ENCODE measurements at places on chromosomes 4 and X.
A peak's percentile ranks its signal among the peaks of the same experiment; 100 is the strongest.

DNA sequence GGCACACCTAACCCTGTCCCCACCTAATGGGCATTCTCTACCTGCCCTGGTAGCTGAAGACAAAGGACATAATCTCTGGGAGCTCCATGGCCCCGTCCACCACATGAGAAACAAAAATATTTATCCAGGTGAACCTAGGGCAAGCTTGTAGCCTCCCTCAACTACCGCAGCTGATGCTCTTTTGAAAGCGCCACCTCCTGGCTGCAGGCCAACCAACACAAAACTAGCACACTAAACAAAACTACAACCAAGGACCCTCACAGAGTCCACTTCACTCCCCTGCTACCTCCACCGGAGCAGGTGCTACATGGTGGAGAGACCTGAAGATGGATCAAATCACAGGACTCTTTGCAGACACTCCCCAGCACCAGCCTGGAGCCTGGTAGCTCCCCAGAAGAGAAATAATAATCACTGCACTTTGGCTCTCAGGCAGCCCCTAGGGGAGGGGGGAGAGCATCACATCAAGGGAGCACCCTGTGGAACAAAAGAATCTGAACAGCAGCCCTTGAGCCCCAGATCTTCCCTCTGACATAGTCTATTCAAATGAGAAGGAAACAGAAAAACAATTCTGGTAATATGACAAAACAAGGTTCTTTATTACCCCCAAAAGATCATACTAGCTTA lies 111.3 kb upstream of the ATP8A1 start:
- peak; percentile 2 for DNase-seq

GRCh38 chrX:31706466-31706865 lies 634.6 kb upstream of the FTHL17 start:
- no peak for DNase-seq

DNA sequence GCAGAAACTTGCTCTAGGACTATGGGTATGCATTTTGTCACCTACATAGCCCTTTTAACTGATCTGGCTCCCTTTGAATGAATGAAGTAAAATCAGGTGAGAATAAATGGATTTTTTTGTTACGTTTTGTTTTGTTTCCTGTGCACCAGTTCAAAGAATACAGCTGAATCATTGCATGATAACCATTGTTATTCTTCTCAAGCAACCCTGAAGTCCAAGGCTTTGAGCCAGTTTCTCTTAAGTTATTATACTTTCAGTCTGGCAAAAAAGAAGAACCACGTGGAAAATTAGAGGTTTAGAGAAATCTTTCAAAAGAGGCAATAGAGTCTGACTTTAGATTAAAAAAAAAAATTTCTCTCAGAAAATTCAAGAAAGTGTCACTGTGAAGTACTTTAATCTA lies 398.6 kb upstream of the TECRL start:
- no peak for DNase-seq

GRCh38 chr4:56655627-56656345 lies 25.3 kb downstream of the HOPX start:
- DNase-seq: no peak

GRCh38 chrX:130592204-130592603 lies 190.4 kb downstream of the RBMX2 start:
- no peak for DNase-seq

- no peak for DNase-seq
These were observed 188.1 kb upstream of the WDFY3 start for GRCh38 chr4:85154591-85154990.

GRCh38 chrX:33831211-33831610 lies 300.9 kb downstream of the FAM47A start:
- DNase-seq: no peak
